Natural killer cell treated with Interleukin-12 subunit alpha and Interleukin-12 subunit beta and Interleukin-15 and Interleukin-18, amount 100 ng/mL, for 72 hours (primary cell): ENCODE measurements at places on chromosomes 5 and 9. TPM values are rescaled to one million over a fixed set of nuclear protein-coding genes. Genes with fewer than 3 reads are reported as not detected.

GRCh38 chr9:10168241-10168640 is 444.6 kb downstream of the PTPRD start:
- no peak for DNase-seq

DNA sequence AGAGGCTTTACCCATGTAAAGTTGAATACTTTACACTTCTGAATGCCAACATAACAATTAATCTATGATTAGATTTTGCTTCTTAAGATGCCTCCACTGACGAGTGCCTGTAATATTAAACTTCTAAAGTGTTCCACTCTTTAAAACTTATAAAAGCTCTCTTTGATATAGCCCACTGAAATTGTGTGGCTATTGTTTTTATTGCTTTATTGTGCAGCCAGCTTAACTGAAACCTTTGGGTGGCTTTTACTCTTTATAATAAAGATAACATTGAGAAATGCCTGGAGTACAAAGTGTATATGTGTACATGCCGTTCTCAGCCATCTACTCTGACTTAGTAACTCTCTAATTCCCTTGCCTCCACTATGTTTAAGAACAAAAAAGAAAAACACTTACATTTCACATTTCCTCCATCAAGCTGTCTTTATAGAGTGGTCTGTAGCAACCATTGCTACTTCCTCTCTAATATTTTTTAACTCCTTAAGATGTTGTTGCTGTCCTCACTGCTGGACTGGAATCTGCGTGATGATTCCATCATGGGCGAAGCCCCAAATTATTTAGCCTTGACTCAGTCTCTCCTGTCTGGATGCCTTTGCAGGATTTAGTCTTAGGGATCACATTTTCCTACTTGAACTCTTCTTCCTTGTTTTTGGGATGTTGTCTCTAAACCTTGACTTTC is 9.1 kb downstream of the PIK3R1 start:
- DNase-seq, result no peak

Gene PCDHB11
- not detected for total RNA-seq

- DNase-seq, result no peak
Measured at GRCh38 chr5:14580398-14581034, 1.1 kb upstream of the OTULINL start.

Gene INVS
- total RNA-seq, result 32.8 TPM

DNA sequence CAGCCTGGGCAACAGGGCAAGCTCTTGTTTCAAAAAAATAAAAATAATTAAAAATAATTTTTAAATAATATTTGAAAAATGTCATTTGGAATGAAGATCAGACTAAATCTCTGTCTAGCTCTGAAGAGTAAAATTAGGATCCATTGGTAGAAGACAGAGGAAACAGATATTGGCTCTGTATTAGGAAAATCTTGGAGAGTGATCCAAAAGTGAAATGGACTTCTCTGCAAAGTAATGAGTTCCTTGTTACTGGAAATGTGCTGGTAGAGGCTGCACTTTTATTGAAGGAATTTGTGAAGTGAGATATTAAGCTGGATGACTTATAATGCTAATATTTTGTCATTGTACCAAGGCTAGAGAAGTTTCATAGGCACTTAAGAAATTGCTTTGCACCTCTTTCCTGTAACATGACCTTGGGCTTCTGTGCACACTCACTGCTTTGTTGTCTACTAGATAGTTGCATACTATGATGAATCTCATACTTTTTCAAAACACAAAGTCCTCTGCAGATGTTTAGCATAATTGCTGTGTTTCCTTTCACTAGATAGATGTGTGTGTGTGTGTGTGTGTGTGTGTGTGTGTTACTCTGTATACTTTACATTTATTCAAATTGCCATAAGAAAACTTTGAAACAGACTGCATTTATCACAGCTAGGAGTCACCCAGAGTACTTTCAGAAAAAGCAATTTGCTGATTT is 13.1 kb downstream of the THBS4 start:
- DNase-seq, result no peak

Gene BNC2
- 5.5 TPM for total RNA-seq

Gene INSL4
- not detected for total RNA-seq

Gene RNF183
- total RNA-seq, result not detected

DNA sequence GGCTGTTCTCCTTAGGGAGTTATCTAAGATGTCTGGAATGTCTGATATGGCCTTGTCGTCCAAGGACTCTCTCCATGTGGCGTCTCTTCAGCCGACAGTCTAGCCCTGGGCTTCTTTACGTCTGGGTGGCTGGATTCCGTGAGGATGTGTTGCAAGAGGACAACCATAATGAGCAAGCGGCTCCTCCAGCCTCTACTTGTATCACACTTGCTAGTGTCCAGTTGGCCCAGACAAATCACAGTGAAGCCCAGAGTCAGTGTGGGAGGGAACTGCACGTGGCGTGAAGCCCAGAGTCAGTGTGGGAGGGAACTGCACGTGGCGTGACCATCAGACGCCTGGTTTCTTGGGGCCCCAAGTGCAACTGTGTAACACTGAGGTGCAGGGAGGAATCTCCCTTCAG is 61.1 kb downstream of the COL23A1 start:
- DNase-seq, result no peak

- no peak for DNase-seq
Measured at GRCh38 chr9:77018058-77018968, 1.1 kb upstream of the FOXB2 start.

DNA sequence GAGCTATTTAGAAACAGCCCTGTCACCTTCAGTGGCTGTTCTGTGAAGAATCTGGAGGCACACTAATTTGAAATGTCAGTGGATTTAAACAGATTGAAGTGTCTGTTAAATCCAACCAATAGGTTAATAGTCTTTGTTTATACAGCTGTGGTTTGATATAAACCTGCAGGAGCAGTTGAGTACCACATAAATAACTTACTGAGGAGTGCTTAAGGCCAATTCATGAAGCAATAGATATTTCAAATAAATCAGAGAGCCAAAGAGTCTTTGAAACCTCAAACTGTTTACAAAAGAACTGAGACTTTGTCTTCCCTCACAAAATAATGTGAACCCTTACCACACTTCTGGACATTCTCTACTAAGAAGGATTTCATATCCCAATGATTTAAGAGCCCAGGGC is 111.9 kb downstream of the FEM1C start:
- DNase-seq, result no peak

GRCh38 chr9:6620353-6620752 is 25.2 kb downstream of the GLDC start:
- DNase-seq, result no peak

Gene ENTREP1
- total RNA-seq, result not detected

DNA sequence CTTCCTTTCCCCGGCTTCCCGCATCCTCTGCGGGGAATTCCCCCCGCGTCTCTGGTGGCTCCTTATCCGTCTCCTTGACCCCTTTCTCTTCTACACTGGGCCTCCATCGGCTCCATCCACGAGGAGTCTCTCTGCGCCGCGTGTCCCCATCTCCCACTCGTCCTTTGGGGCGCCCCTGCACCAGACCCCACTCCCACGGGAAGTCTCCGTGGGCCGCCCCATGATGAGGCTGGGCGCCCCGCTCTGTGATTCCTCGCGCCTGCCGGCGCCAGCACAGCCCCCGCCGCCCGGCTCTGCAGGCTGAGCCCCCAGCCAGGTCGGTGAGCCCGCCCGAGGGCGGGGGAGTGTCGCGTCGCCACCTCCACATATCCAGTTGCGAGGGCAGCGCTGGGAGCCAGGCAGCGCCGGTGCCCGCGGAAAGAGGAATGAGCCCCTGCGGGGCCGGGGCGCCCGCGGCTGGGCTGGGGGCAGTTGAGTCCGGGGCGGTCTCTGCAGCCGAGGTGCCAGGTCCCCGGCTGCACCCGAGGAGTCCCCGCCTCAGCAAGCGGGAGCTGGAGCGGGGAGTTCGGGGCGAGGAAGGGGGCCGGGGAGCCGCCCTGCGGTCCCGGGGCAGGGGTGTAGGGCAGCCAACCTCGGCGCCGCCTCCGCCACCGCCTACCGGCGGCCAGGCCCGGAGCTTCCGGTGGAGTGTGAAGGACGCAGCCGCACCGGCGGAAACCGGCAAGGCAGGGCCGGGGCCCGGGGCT is 2.1 kb upstream of the TRAF1 start:
- peak; percentile 93 for DNase-seq

DNA sequence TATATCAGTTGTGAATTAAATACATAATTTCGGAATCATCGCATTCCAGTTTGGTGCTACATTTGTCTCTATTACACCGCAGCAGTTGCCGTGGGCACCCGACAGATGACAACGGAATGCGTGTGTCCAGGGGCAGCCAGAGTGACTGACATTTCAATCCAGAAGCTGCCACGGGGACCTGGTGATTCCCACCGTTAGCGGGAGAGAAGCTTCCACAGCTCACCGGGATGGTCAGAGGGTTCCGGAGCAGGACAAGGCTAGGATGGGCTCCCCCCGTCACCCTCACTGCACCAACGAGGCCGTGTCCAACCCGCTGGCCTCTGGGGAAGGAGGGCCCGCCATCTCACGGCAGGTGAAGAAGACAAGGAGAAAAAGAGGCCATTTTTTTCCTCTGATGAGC is 86.8 kb downstream of the GTF3C4 start:
- no peak for DNase-seq
